ENCODE measurements at places on chromosomes 1 and 21.
A peak's percentile ranks its signal among the peaks of the same experiment; 100 is the strongest.

DNA sequence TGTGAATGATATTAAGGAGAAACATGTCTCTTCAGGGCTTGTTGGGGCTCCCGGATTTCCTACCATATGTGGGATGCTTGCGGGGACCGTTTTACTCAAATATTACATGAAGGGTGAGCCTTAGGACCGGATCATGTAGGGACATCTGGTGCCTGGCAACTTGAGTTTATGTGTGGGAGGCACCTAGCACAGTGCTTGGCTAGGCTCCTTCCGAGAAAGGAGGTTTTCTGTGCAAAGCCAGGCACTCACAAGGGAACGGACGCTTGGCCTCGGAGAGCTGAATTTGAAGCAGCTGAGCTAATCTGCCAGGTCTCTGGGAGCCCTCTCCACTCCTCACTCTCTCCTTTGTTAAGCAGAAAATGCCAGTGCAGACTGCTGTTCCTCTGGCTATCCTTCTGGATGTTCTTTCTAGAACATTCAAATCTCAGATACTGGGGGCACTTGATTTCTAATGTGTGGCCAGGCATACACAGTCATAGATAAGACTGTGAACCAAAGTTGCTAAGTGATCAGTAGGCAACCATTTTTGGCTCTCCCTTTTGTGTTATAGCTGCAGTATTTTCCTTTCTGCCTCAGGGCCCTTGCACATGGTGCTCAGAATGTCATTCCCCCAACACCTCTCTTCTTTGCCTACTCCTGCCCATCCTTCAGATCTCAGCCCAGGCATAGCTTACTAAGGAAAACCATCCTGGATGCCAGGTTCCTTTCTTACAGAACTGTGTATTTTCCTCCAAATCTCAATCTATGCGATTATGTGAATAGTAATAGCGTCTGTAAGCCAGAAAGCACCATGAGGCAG is 216.6 kb upstream of the CSF3R start:
- DNase-seq, result no peak
- no peak overlapping the region for H3K4me3 ChIP-seq
- no peaks in the 10 kb centered on the region for H3K36me3 ChIP-seq
- peaks cover 59% of the 10 kb centered on the region for H3K27me3 ChIP-seq
- H3K27ac ChIP-seq, result no peak overlapping the region
- peaks cover 6% of the 10 kb centered on the region for H3K4me1 ChIP-seq

GRCh38 chr1:3776231-3776961 is 3.8 kb downstream of the SMIM1 start:
- H3K36me3 ChIP-seq, result peaks cover 5% of the 10 kb centered on the region
- H3K4me3 ChIP-seq, result no peak overlapping the region
- H3K27me3 ChIP-seq, result no peaks in the 10 kb centered on the region

GRCh38 chr1:205172729-205173366 is 38.7 kb downstream of the DSTYK start:
- DNase-seq, result no peak
- peaks cover 14% of the 10 kb centered on the region for H3K4me1 ChIP-seq
- peak overlapping the region; percentile 74 for H3K27ac ChIP-seq
- H3K4me3 ChIP-seq, result no peak overlapping the region
- H3K36me3 ChIP-seq, result peaks cover 4% of the 10 kb centered on the region

DNA sequence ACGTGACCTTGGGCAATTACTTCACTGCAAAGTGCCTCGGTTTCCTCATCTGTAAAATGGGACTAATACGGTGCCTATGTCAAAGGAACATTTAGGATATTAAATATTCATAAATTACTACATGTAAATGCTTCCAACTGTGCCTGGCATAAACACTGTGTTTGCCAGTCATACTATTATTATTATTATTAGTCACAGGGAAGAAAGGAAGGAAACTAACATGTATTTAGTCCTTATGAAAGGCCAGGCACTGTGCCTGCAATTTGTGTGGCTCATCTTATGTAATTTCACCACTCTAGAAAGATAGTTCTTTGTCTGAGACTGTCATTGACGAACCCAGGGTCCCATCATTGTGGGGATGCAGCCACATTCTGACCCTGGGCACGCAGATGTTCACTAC is 45.0 kb downstream of the EPHB2 start:
- DNase-seq, result no peak
- H3K4me3 ChIP-seq, result no peak overlapping the region
- H3K27me3 ChIP-seq, result peaks cover 27% of the 10 kb centered on the region
- no peaks in the 10 kb centered on the region for H3K4me1 ChIP-seq
- H3K27ac ChIP-seq, result no peak overlapping the region

- H3K27ac ChIP-seq, result no peak overlapping the region
- no peak for DNase-seq
- no peak overlapping the region for H3K4me3 ChIP-seq
- H3K4me1 ChIP-seq, result no peaks in the 10 kb centered on the region
- H3K36me3 ChIP-seq, result no peaks in the 10 kb centered on the region
Measured at GRCh38 chr1:218765753-218766152, 407.9 kb upstream of the LYPLAL1 start.

- DNase-seq, result no peak
- H3K4me3 ChIP-seq, result peak overlapping the region; percentile 99
- H3K36me3 ChIP-seq, result peaks cover 8% of the 10 kb centered on the region
- peak overlapping the region; percentile 99 for H3K27ac ChIP-seq
- no peaks in the 10 kb centered on the region for H3K27me3 ChIP-seq
- H3K4me1 ChIP-seq, result peaks cover 36% of the 10 kb centered on the region
Measured at GRCh38 chr1:39205102-39205780, 746 bp downstream of the MACF1 start.

- peak overlapping the region; percentile 27 for H3K27ac ChIP-seq
- H3K36me3 ChIP-seq, result peaks cover 2% of the 10 kb centered on the region
- DNase-seq, result no peak
- peaks cover 6% of the 10 kb centered on the region for H3K4me1 ChIP-seq
Measured at GRCh38 chr1:211783266-211783665, 47.3 kb downstream of the LPGAT1 start.

DNA sequence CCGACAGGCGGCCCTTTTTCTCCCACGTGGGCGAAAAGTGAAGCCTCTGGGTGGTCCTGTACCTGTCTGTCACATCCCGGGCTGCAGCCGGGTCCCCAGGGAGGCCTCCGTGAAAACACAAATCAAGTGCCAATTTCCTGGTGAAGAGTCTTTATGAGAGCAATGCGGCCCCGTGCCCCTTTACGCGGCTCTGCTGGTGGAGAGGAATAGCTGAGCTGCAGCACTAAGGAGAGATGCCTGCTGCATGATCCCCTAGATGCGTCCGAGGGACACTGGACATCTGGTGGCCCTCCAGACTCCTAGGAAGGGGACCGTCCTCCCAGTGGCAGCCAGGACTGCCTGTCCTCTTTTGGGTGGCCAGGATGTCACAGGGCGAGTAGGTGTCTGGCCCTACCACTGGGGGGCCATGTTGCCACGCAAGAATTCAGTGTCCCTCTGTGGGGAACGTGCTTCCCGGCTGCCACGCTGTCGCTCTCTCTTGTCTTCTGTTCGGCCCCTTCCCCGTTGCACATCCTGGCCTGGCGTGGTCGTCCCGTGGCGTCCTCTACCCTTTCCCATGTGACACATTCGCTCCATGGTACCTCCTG is 38.7 kb downstream of the COL18A1 start:
- no peak overlapping the region for H3K4me3 ChIP-seq
- H3K4me1 ChIP-seq, result peaks cover 8% of the 10 kb centered on the region
- H3K27me3 ChIP-seq, result peaks cover 35% of the 10 kb centered on the region
- H3K27ac ChIP-seq, result no peak overlapping the region
- no peak for DNase-seq
- H3K36me3 ChIP-seq, result peaks cover 3% of the 10 kb centered on the region

DNA sequence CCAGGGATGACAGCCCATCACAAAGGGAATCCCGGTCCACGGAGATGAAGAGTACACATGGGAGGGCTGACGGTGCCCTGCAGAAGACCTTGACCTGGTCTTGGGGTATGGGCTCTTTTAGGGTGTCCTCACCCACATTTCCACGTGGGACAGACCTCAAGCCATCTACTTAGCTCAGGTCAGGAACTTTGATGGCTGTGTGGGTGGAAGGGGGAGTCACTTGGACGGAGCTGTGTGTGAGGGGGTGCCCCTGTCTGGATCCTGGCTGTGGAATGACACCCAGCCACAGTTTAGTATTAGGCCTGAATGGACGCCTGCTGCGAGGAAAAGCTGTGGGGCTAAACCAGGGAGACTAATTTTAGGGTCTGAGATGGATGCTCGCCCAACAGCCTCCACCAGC is 10.9 kb upstream of the MIXL1 start:
- no peak overlapping the region for H3K4me3 ChIP-seq
- no peaks in the 10 kb centered on the region for H3K36me3 ChIP-seq
- no peaks in the 10 kb centered on the region for H3K4me1 ChIP-seq
- DNase-seq, result no peak

DNA sequence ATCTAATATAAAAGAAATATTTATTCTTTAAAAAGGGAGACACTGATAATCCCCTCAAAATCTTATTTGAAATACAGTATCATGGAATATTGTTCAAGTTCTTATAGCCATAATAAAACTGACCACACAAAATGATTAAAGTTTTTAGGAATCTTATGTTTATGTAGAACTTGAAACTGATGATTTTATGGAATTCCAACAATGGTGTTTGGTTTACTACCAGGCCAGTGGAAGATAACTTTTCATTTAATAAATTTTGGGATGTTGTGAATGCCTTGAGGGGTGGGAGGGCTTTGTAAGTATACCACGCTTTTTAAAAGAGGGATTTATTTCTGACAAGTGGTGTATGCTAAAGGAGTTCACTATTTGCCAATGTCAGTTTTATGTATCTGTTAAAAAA is 87.7 kb downstream of the RAB3GAP2 start:
- H3K4me1 ChIP-seq, result peaks cover 5% of the 10 kb centered on the region
- DNase-seq, result no peak
- H3K4me3 ChIP-seq, result no peak overlapping the region
- H3K27ac ChIP-seq, result no peak overlapping the region

DNA sequence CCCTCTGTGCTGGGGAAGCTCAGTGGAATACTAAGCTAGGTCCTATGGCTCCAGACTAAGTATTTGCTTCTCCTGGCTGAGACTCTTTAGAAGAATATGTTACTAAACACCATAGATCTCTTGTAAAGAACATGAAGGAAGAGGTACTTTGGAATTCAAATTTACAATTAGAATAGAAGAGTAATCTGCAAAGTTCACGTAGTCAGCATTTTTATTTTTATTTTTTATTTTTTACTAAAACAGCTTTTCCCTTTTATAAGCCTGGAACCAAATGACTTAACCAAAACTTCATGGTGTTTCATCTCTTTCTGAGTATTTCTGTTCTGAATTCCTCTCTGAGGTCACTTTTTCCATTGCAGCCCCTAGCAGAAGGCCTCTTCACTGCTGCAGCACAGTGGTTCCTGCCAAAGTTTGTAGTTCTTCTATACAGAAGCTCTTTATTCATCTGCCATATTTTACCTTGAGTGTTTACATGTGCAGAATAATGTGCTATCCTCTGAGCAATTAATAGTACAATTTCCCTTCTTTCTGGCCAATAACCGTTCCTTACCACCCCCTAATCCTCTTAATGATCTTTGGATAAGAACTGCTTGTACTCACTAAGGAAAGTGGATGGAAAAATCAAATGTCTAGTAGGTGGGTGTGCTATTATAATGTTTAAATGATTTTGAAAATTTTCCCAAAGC is 27.2 kb downstream of the TSEN15 start:
- H3K4me3 ChIP-seq, result no peak overlapping the region
- no peak overlapping the region for H3K27ac ChIP-seq
- H3K36me3 ChIP-seq, result peaks cover 6% of the 10 kb centered on the region
- H3K4me1 ChIP-seq, result peaks cover 6% of the 10 kb centered on the region
- DNase-seq, result no peak

DNA sequence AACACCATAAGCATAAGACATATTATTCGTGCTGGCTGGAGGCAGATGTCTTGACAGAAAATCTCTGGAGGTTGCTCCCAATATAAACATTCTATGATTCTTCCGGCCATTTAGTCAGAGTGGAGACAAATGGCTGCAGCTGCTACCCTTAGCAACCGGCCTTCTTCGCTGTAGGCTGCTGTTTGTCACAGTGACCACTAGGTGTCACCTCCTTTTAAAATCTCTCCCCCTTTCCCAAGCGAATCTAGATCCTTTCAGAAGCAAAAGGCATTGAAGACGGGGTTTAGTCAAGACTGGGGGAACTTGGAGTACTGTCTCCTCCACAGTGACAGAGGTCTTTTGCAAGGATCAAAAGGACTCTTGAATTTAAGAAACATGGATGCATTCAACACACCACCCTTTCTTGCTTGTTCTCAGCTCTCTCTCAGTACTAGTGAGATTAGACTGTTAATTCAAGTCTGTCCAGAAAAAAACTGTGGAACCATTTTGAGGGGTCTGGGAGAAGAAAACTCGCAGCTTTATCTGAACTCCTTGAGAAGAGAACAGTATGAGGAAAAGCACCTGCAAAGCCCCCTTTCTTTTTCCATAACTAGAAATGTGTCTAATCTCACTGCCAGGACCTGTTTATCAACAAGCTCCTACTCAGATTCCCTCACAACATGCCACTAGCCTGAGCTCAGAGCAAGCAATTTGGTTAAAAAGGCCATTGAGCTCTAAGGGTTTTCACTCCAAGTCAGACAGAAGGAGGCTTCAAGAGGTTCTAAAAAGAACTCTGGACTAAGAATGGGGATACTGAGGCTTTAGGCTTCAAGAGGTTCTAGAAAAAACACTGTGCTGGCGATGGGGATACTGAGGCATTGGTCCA is 408.3 kb upstream of the PLXNA2 start:
- H3K27me3 ChIP-seq, result peaks cover 35% of the 10 kb centered on the region
- H3K4me1 ChIP-seq, result no peaks in the 10 kb centered on the region
- DNase-seq, result no peak
- H3K27ac ChIP-seq, result no peak overlapping the region

- no peak overlapping the region for H3K27ac ChIP-seq
- no peaks in the 10 kb centered on the region for H3K27me3 ChIP-seq
- no peak overlapping the region for H3K4me3 ChIP-seq
- no peak for DNase-seq
Measured at GRCh38 chr1:10386761-10387676, 11.8 kb upstream of the PGD start.

- no peak for DNase-seq
- H3K27ac ChIP-seq, result no peak overlapping the region
- peaks cover 10% of the 10 kb centered on the region for H3K27me3 ChIP-seq
- no peaks in the 10 kb centered on the region for H3K36me3 ChIP-seq
Measured at GRCh38 chr1:217402301-217402700, 228.6 kb downstream of the GPATCH2 start.

DNA sequence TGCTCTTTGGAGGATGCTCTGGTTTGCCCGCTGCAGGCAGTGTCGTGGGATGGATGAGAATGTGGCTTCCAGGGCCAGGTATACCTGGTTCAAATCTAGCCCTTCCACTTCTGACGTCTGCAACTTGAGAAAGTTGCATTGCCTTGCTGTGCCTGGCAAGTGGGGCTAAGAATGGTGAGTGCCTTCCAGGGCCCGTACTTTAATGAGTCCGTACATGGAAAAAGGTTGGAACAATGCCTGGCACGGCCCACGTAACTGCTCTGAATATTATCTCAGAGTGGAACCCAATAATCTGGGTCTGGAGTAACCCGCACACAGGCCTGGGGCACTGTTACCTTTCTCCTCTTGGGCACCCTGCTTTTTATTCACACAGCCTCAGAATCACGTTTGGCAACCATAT is 146.7 kb upstream of the EDN2 start:
- DNase-seq, result no peak
- H3K4me1 ChIP-seq, result peaks cover 30% of the 10 kb centered on the region
- no peak overlapping the region for H3K4me3 ChIP-seq
- H3K36me3 ChIP-seq, result peaks cover 5% of the 10 kb centered on the region
- no peak overlapping the region for H3K27ac ChIP-seq
- H3K27me3 ChIP-seq, result no peaks in the 10 kb centered on the region

All from T-helper 17 cell (primary cell).